ENCODE measurements at places on chromosomes 2 and 18.

GRCh38 chr18:59950215-59950944, 50.6 kb downstream of the PMAIP1 start:
- DNase-seq, result no peak

DNA sequence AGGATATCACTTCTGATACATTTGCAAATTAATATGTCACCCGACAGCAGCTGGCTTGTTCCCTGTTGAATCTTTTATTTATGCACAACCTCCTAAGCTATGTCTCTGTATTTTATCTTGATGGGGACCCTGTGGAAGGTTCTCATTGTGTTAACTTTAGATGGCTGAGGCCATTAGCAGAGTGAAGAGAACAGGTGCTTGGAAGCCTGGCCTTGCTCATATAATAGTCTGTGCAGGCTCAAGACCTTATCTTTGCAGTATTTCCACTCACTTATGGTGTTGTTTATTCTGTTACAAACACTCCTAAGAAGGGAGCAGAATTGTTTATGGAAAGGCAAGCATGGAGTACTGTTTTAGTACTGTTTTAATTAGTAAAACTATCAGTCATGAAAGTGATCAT, 107.6 kb downstream of the SETBP1 start:
- DNase-seq, result no peak

DNA sequence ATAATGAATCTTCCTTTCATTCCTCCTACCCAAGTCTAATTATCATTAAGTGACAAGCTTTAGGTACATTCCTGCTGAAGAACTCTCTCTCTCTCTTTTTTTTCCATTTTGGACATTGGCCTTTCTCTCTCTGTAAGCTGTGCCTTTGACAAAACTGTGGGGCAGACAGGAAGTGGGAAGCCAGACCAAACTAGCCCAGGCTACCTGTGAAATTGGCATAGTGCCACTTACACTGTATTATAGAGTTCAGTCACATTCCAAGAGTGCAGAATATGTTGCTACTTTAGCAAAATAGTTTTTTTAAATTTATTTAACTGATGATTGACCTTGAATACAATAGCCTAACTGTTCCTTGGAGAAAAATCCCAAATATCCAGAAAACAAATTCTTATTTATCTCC, 381.5 kb upstream of the ETAA1 start:
- DNase-seq, result no peak

DNA sequence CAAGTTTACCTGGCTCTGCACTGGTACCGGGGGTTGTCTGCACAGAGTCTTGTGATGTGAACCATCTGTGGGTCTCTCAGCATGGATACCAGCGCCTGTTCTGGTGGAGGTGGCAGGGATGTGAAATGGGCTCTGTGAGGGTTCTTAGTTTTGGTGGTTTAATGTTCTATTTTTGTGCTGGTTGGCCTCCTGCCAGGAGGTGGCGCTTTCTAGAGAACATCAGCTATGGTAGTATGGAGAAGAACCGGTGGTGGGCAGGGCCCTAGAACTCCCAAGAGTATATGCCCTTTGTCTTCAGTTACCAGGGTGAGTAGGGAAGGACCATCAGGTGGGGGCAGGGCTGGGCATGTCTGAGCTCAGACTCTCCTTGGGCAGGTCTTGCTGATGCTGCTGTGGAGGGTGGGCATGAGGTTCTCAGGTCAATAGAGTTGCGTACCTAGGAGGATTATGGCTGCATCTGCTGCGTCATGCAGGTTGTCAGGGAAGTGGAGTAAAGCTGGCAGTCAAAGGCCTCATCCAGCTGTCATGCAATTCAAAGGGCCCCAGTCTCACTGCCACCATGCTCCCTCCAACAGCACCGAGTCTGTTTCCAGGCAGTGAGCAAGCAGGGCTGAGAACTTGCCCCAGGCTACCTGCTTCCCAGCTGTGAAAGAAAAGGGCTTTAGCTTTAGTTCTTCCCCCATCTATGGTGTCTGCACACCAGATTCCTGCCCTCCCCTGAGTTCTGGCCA, 278.0 kb downstream of the METTL4 start:
- DNase-seq, result no peak
